H54 (cell line): ENCODE measurements at places on chromosomes 7 and 10.

DNA sequence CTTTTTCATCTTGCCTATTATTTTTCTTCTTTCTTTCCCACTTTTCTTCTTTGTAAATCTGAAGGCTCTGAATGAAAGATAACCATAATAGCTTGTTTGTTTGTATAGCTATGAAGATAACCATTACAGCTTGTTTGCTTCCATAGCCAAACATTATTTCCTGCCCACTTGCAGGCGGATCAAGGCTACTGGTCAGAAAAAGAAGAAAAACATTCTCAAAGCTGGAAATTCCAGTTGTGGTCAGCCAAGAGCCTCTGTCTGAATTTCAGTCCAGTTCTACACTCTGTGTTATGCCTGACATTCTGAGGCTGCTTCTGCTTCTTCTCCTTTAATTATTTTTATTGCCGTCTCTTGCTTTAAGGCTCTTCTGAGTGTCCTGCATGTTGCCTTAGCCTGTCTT lies 48.9 kb downstream of the TMEM178B start:
- no peak for DNase-seq

- DNase-seq = no peak
Measured at GRCh38 chr7:115816318-115816974, 214.1 kb downstream of the TFEC start.

- DNase-seq = no peak
Measured at GRCh38 chr7:110373416-110373815, 717.5 kb upstream of the LRRN3 start.

- no peak for DNase-seq
Measured at GRCh38 chr10:103055105-103055504, 137.0 kb downstream of the CNNM2 start.
